Glomerular endothelial cell (primary cell): ENCODE measurements at places on chromosomes 16 and 17.

GRCh38 chr16:86320237-86320595 is 190.1 kb upstream of the FOXF1 start:
- DNase-seq: no peak

- DNase-seq: no peak
These were observed 4.1 kb downstream of the MAP2K3 start for GRCh38 chr17:21288571-21289017.

DNA sequence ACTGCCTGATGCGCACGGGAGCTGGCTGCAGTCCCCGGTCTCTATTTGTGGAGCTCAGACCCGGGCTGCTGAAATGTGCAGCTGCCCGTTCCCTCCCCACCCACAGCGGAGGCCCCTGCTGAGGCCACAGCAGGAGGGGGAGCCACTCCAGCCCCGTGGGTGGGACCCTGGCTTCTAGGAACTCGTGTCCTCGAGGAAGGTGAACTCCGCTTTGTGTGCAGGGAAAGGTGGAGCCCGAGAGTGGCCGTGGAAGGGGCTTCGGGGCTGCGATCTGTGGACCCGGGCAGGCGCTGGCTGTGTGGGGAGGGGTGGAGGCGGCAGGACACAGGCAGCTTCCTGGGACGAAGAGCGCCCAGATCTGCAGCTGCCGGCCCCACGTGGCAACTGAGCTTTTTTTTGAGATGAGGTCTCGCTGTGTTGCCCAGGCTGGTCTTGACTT is 2.9 kb downstream of the CCDC154 start:
- DNase-seq: no peak

GRCh38 chr16:86537486-86537885 is 17.5 kb downstream of the MTHFSD start:
- no peak for DNase-seq

DNA sequence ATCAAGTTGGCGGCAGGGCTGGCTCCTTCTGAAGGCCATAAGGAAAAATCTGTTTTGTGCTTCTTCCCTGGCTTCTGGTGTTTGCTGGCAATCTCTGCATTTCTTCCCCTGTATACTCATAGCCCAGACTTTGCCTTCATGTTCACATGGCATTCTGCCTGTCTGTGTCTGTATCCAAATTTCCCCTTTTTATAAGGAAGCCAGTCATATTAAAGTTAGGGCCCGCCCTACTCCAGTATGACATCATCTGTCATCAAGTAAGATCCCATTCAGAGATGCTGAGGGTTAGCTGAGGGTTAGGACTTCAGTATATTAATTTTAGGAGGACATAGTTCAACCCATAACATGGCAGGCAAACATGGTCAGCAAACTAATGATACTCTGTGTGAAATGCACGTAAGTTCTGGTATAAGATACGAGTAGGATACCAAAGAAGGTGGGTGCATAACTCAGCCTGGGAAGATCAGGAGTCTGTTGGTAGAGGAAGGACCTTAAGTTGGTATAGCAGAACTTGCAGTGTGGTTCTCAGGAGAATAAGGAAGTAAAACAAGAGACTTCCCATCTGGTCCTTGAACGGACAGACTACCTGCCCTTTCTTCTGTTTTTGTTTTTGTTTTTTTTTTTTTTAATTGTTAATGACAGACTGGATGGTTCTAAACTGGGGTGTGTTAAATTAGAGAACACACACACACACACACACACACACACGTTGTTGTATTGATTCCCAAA is 13.9 kb downstream of the MAP2K6 start:
- DNase-seq: no peak
